Left ventricle myocardium inferior (tissue), 1 donor: ENCODE measurements at places on chromosomes 1 and 21. TPM values are rescaled to one million over a fixed set of nuclear protein-coding genes. Genes with fewer than 3 reads are reported as not detected.

SLAMF7 gene
- 0.36 TPM for total RNA-seq

CFHR2 gene
- total RNA-seq = not detected

CRP gene
- not detected for total RNA-seq

UBL4B gene
- not detected for total RNA-seq

B3GALT5 gene
- total RNA-seq = 0.03 TPM

XCL2 gene
- total RNA-seq = 0.58 TPM

ALX3 gene
- total RNA-seq = not detected

ZNF695 gene
- total RNA-seq = not detected

PRDM16 gene
- total RNA-seq = 16.6 TPM

PGBD5 gene
- 10.6 TPM for total RNA-seq

RCC2 gene
- 10.9 TPM for total RNA-seq

TMPRSS15 gene
- total RNA-seq = not detected

RIPK4 gene
- total RNA-seq = 0.11 TPM

ITLN2 gene
- total RNA-seq = 0.19 TPM

MNDA gene
- 2.7 TPM for total RNA-seq

CELA2A gene
- not detected for total RNA-seq

DDX59 gene
- 11.9 TPM for total RNA-seq

MAP3K7CL gene
- 2.1 TPM for total RNA-seq

FGR gene
- 3.5 TPM for total RNA-seq

LMX1A gene
- 0.11 TPM for total RNA-seq

MROH7 gene
- 6.8 TPM for total RNA-seq

GNAT2 gene
- not detected for total RNA-seq

TSPAN2 gene
- total RNA-seq = 5.3 TPM

SHISAL2A gene
- total RNA-seq = not detected

RGS4 gene
- 3.2 TPM for total RNA-seq

PLA2G2D gene
- not detected for total RNA-seq

OR2T35 gene
- total RNA-seq = not detected

LCE1E gene
- total RNA-seq = not detected

S100A7 gene
- not detected for total RNA-seq

NBPF4 gene
- total RNA-seq = not detected

ZNF697 gene
- total RNA-seq = 9.4 TPM

TSACC gene
- total RNA-seq = 0.58 TPM

TSPEAR gene
- total RNA-seq = 3.3 TPM

MYOM3 gene
- total RNA-seq = 440 TPM

TNFRSF4 gene
- 2.2 TPM for total RNA-seq

PIGV gene
- total RNA-seq = 5.6 TPM

HES3 gene
- not detected for total RNA-seq

BLACAT1 gene
- not detected for total RNA-seq

BEST4 gene
- 0.11 TPM for total RNA-seq

NBPF8 gene
- 1.2 TPM for total RNA-seq

MPZL1 gene
- 28.9 TPM for total RNA-seq

GABRD gene
- 0.41 TPM for total RNA-seq

AQP10 gene
- 0.16 TPM for total RNA-seq

CCDC27 gene
- total RNA-seq = 0.08 TPM

PLA2G2C gene
- total RNA-seq = not detected

S100A16 gene
- total RNA-seq = 38.8 TPM

ANGPTL1 gene
- total RNA-seq = 11.5 TPM

ZNF436 gene
- 11.8 TPM for total RNA-seq

EDARADD gene
- 1.4 TPM for total RNA-seq

CHAF1B gene
- total RNA-seq = 0.38 TPM

ARMH1 gene
- total RNA-seq = 1.1 TPM

RASSF5 gene
- total RNA-seq = 7.8 TPM
